ENCODE measurements at places on chromosomes 13 and 19.

DNA sequence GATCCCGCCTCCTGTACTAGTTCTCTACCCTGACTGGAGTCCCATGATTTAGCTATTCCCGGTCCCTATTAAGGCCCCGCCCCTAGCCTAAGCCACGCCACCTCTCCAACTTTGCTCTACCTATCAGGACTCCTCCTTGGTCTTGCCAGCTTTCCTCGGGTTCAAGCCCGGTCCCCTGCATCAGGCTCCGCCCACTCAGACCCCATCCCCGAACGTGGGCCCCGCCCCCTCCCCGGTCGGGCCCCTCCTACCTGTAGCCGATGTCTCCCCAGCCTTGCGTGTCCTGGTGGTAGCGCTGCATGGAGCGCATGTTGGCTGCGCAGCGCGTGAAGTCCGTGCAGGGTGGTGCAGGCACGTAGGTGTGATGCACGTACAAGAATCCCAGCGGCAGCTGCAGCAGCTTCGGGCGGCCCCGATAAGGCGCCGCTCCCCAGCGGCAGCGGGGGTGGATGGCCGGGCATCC is 7.3 kb upstream of the RASAL3 start:
- no peak for DNase-seq

GRCh38 chr19:8877854-8878705 is 45.9 kb downstream of the MBD3L1 start:
- no peak for DNase-seq

GRCh38 chr13:24858953-24859352 is 95.0 kb downstream of the RNF17 start:
- no peak for DNase-seq

GRCh38 chr13:75993823-75994222 is 357.7 kb downstream of the LMO7 start:
- no peak for DNase-seq

- DNase-seq: no peak
These were observed 166.3 kb downstream of the STK24 start for GRCh38 chr13:98410612-98411011.

DNA sequence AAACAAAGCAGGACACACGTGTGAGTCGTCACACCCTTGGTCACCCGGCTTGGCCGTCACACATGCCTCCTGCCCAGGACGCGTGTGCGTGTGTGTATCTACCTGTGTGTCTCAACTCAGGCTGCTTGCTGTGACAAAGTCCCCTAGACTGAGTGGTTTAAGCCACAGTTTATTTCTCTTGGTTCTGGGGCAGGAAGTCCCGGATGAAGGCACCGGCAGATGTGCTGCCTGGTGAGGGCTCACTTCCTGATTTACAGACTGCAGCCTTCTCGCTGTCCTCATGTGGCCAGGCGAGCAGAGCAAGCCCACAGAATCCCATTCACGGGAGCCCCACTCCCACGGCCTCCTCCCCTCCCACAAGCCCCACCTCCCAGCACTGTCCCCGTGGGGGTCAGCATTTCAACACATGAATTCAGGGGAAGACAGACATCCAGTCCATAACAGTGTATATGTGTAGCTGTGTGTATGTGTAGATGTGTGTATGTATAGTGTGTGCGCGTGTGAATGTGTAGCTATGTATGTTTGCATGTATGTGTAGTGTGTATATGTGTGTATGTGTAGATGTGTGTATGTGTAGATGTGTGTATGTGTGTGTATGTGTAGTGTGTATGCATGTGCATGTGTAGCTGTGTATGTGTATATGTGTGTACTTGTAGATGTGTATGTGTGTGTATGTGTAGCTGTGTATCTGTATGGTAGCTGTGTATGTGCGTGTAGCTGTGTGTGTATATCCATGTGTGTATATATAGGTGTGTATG is 51.5 kb downstream of the MCF2L start:
- no peak for DNase-seq

DNA sequence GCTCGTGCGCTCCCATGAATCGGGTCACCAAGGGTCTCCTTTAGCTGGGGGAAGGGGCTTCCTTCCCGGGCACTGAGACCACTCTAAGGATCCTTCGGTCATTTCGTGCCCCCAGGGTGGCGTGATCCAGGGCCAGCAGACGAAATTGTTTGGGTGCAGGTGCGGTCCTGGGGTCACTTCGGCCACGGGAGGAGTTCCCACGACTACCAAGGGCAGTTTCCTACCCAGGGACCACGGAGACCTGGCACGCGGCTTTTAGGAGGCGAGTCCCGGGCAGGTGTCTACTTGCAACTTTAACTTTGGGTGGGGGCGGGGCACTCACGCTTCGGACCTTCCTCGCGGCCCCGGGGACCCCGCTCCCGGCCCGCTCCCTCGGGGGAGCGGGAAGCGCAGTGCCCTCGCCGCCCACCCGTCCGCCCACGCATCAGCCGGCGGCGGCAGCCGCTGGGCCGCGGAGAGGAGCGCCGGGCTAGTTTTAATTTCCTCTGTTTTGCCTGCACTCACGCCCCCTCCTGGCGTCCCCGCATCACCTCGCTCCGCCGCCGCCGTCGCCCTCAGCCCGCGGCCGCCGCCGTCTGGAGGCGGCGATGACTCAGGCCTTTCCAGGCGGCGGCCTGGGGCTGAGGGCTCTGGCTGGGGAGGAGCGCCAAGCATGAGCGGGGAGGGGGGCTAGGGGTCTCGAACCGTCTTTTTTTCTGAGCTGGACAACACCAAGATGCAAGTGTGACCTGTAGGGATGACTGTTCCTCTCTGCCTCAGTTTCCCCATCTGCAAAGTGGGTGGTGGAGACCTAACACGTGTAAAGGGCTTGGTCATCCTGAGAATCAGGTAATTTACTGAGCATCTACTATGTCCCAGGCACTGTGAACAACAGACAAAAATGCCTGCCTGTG is 21.8 kb downstream of the OLFM2 start:
- DNase-seq: no peak

DNA sequence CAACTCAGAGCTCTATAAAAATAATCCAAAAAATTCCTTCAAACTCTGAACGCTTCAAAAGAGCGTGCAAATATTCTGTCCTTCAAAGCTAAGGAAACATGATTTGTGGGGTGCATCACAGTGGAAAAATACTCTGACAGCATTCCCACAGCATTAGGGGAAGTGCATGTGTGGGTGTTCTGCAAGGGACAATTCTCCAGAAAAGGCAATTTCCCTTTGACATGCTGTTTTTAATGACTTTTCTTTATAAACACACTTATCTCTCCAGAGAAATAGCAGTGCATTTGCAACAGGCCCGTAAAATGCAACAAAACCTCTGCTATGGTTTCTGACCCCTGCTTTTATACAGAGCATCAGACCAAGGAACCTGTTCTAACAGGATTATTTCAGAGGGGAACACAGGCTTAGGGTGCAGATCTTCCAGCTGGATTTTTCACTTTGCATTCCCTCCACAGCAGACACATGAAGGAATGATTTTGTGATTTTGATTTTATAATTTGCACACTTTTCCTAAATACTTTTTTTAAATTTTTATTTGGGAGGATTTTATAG is 42.6 kb downstream of the KL start:
- no peak for DNase-seq

DNA sequence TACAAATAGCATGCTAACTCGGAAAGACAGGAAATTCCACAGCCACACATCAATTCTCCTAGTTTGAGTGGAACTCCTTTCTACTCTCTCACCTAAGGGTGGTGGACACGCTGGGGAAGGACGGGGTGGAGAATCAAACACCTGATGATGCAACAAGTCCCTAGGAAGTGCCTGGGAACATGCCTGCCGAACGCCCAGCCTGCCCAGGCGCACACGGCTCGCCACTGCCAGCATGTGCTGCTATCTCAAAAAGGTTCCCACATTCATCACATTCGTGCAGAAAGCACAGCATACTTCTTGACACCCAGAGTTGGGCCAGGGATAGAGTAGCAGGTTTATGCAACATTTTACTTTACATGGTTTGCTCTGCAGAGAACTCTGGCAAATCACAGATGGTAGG is 164.6 kb downstream of the ABCC4 start:
- no peak for DNase-seq

- DNase-seq: no peak
These were observed 5.5 kb upstream of the SAE1 start for GRCh38 chr19:47124937-47125668.

GRCh38 chr13:72253754-72254153 is 386.8 kb upstream of the DACH1 start:
- no peak for DNase-seq

- no peak for DNase-seq
These were observed 473.4 kb downstream of the SLITRK5 start for GRCh38 chr13:88144580-88144979.

- DNase-seq: no peak
These were observed 44.5 kb downstream of the RFX2 start for GRCh38 chr19:6065685-6066374.

DNA sequence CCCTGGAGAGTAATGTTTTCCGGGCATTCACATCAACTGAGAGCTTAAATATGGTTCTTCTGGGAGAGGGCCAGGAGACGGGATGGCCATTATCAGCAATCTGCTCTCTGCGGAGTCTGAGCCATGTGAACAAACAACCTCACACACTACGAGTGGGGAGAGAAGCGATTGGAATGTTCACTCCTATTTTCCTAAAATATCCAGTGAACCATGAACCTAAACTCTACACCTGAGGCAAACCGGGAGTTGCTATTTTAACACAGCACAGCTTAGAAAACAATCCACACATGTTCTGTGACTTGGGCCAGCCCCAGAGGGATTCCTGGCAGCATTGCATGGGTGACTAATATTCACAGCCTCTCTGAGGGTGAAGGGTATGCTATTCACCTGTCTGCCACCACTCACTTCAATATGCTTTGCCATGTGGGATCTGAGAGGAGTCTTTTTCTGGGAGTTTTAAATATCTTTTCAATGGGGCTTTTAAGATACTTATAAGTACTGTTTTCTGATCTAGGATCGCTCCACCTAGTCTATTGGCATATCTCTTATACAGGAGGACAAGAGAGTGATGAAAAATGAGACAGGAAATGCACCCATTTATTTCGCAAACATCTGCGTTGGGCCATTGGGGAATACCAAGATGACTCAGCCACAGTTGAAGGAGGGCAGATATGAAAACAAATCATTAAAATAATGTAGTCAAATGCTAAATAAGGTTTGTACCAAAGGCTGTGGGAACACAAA is 72.6 kb upstream of the SERP2 start:
- DNase-seq: no peak

- DNase-seq: no peak
These were observed 873.8 kb downstream of the GPC5 start for GRCh38 chr13:92272177-92272576.

- no peak for DNase-seq
These were observed 558.5 kb downstream of the RFC3 start for GRCh38 chr13:34376483-34376882.

DNA sequence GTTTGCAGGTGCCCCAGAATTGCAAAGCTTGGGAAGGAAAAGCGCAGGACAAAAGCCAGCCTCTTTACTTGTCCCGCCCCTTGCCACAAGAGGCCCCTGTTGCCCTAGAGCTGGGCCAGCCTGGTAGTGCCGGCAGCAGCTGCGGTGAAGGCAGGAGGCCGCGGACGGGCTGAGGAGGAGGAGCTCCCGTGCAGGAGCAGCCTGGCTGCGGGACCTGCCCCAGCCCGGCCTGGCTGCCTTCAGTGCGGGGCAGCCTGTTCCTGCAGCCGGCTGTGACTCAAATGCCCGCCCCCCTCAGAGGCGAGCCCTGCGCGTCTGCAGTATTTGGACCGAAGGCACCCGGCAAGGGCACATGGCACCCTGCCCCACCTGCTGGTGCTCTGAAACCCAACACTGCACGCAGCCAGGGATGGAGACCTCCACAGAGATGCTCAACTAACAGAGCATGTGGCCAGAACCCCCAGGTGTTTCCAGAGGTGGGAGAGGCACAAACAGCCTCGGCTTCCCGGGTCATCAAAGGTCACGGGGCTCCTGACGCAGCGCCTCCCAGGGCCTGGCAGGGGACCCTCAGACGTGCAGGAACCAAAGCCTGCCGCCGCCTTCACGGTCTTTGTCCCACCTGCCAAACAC is 29.7 kb downstream of the NAXD start:
- DNase-seq: no peak

DNA sequence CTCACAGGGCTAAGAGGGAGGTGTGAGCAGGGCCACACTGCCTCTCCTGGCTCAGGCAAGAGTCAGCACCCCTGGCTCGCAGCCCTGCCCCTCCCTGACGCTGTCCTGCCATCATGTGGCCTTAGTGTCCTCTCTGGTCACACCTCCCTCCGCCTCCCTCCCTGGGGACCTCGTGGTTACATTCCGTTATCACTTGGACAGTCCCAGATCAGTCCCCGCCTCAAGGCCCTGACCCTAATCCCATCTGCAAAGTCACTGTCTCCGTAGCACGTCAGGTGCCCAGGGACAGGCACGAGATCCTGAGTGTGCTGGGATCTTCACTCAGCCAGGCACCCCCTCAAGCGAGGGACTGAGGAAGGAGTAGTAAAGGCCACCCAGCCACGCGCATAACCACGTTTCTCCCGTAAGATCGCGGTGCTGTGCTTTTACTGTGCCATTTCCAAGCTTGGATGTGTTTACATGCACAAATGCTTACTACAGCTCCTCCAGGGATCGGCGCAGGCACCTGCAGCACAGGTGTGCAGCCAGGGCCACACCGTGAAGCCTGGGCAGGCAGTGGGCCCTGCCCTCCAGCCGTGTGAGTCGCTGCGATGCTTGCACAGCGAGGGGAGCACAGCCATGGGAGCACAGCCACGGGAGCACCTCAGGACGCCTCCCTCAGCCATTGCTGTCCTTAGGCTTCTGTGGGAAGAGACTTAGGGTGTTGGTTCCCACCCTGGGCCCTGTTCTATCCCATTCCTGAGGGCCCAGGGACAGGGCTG is 10.7 kb upstream of the TMEM255B start:
- DNase-seq: no peak

DNA sequence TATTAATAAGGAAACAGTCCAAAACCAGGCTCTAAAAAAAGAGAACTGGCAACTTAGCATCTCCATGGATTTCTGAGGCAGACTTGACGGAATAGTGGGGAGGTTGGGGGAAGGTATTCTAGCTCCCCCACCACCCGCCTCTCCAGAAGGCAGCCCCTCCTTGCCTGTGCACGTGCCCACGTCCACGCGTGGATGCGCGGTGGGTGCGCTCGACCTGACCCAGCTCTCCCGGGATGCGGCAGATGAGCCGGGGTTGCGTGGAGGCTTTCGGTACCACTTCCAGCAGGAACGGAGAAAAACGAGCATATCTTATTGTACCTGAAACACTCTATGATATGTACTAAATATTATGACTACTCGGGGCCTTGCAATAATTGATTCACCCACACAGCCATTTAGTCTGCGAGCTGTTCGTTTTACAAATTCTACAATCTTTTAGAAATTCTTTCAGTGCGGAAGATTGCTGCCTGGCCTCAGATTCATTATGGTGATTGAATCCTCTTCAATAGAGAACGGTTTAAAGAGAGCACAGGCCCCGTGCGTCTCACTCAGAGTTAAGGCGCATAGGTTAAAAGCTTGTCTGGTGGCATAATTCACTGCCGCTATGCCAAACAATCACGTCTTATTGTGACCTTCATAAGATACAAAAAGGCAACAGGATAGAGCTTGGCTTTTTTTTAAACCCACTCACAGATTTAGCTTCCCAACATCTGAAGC is 117.9 kb downstream of the URI1 start:
- no peak for DNase-seq

All from cortex of kidney (tissue), 1 donor.